Placental epithelial cell (primary cell): ENCODE measurements at places on chromosomes 13 and 19. TPM values are rescaled to one million over a fixed set of nuclear protein-coding genes. Genes with fewer than 3 reads are reported as not detected.

The PCDH17 gene
- under 0.01 and 0.43 TPM in 2 replicates for total RNA-seq

The EPSTI1 gene
- 14.1 and 17.4 TPM in 2 replicates for total RNA-seq

The ANGPTL4 gene
- 0.22 and 0.39 TPM in 2 replicates for total RNA-seq

The ZNF805 gene
- total RNA-seq, result 35.4 and 40.4 TPM in 2 replicates

The LMTK3 gene
- 2.1 and 2.7 TPM in 2 replicates for total RNA-seq

The DNAAF3 gene
- 0.76 TPM in 1 of 2 replicates, not detected in the other for total RNA-seq

The SMIM24 gene
- total RNA-seq, result not detected in 2 replicates

The ZNF850 gene
- total RNA-seq, result 4.7 and 4.9 TPM in 2 replicates

The ZNF846 gene
- total RNA-seq, result 10.6 and 18.5 TPM in 2 replicates

The SHANK1 gene
- not detected in 2 replicates for total RNA-seq

The CYP4F11 gene
- not detected in 2 replicates for total RNA-seq
